ENCODE measurements at places on chromosomes 4 and X.
A peak's percentile ranks its signal among the peaks of the same experiment; 100 is the strongest.

DNA sequence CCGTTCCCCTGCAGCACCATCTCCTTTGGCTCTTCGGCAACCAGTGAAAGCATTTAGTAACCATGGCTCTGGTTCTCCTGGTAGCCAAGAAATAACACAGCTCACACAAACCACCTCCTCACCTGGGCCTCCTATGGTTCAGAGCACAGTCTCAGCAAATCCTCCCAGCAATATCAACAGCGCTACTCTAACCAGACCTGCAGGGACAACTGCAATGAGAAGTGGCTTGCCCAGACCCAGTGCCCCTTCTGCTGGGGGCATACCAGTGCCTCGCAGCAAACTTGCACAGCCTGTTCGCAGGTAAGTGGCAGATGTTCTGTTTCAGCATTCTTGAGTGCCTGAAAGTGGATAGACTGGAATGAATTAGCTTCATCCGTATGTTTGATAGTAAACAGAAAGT is 63.0 kb upstream of the SLC10A4 start:
- DNase-seq, result no peak

GRCh38 chr4:3373468-3373867 is 68.3 kb upstream of the HGFAC start:
- DNase-seq, result no peak

- no peak for DNase-seq
These were observed 13.8 kb downstream of the GLRA3 start for GRCh38 chr4:174815282-174815681.

GRCh38 chrX:69321006-69321655 is 155.9 kb upstream of the PJA1 start:
- DNase-seq, result no peak

DNA sequence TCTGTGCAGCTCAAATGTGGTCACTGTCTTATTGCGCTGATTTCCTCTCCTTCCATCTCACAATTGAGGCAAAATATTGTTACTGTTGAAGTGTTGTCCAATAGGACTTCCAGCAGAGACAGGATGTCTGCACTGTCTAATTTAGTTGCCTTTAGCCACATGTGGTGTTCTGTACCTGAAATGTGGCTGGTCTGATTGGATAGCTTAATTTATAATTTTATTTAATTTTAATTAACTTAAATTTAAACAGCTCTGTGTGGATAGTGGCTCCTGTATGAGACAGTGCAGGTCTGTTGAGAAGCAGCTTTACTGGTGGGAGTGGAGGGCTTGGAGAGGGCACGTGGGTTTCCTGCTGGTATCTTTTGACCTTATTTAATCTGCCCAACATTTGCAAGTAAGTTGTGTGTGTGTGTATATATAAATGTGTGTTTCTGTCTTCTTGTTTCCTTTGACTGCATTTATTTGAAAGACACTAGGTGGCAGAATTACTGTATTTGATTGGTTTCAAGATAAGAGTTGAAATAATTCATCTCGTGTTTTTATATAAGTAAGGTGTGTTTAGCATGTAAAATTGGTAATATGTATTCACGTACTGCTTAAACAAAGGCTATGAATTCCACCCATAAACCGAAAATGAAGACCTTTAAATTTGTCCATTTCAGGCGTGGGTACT is 55.3 kb upstream of the MSANTD1 start:
- peak; percentile 37 for DNase-seq

- no peak for DNase-seq
These were observed 3.4 kb downstream of the GALNT7 start for GRCh38 chr4:173171987-173172386.

GRCh38 chrX:40310447-40310846 is 212.7 kb upstream of the BCOR start:
- no peak for DNase-seq

- no peak for DNase-seq
These were observed 86.9 kb downstream of the MAB21L2 start for GRCh38 chr4:150668824-150669223.

DNA sequence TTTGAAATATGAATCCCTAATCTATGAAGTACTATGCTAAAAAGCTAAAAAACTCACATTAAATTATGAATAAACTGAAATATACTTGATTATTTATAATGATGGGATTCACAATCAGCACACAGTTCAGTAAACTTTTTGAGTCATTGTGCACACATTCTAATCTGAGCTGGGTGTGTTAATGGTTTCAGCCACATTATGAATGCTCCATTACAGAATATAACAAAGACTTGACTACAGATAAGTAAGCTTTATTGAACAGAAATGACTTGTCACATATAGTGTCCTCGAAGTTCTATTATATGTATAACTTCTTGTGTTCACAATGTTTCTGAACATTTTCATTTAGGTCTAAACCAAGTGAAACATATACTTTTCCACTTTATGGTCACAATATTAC is 1649.9 kb upstream of the IGFBP7 start:
- no peak for DNase-seq

DNA sequence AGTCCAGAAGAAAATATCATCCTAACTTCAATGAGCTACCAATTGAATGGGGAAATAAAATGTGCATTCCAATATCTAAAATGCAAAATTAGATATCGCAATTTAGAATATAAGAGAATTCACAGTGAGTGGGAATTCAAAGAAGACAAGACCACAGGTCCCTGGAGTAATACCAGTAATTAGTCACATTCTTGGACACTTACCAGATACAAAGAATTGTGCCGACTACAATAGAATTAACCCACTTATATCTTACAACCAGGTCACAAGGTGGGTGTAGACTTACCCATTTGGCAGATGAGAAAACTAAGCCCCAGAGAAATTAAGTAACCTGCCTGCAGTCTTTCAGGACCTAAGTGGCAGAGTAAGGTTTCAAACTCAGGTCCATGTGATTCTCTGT is 84.3 kb upstream of the C1QTNF7 start:
- DNase-seq, result no peak

DNA sequence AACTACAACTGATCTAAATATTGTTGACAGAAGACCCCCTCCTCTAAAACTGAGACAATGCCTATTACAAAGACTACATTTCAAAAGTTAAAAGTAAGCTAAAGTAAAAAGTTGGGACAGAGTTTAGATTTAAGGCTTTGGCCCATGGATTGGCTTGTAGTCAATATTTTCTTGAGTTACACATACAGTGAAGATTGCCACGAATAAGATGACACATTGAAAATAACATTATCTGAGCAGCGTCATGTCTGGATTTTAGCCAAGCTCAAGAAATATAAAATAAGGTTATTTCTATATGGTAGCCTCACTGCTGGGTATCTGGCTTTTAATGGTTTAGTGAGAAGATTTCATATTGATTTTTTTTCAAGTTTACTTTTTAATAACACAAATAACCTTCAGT is 266.2 kb upstream of the LDB2 start:
- no peak for DNase-seq
